ENCODE measurements at places on chromosomes 3 and 15. TPM values are rescaled to one million over a fixed set of nuclear protein-coding genes. Genes with fewer than 3 reads are reported as not detected.

- H3K27me3 ChIP-seq: peaks cover 3% of the 10 kb centered on the region
- no peak overlapping the region for H3K4me3 ChIP-seq
- no peaks in the 10 kb centered on the region for H3K36me3 ChIP-seq
- H3K4me1 ChIP-seq: peaks cover 7% of the 10 kb centered on the region
- no peak for DNase-seq
Observed at GRCh38 chr15:48062148-48062872, 58.5 kb upstream of the SLC24A5 start.

DNA sequence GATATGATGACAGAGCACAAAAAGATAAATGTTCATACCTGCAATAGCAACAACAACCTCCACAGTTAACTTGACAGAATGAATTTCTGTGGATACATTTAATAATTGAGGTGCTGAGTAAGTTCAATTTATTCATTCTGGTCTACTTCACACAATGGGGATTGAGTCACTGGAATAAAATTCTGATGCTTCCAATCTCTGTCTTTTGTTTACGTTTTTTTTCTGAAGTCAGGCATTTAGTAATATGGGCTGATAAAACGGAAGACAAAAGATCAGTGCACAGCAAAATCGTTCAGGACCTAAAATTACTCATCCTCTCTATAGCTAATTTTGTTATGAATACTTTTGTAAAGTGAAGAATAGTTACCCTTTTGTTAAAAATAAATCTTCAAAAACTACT lies 565.9 kb upstream of the CCDC54 start:
- H3K36me3 ChIP-seq: no peaks in the 10 kb centered on the region
- H3K27me3 ChIP-seq: no peaks in the 10 kb centered on the region
- no peak for DNase-seq
- H3K4me1 ChIP-seq: peaks cover 25% of the 10 kb centered on the region
- no peak overlapping the region for H3K27ac ChIP-seq

- DNase-seq: no peak
- no peaks in the 10 kb centered on the region for H3K4me1 ChIP-seq
- no peak overlapping the region for H3K4me3 ChIP-seq
- H3K36me3 ChIP-seq: no peaks in the 10 kb centered on the region
- no peaks in the 10 kb centered on the region for H3K27me3 ChIP-seq
Observed at GRCh38 chr3:195763076-195763830, 42.5 kb downstream of the MUC20 start.

GRCh38 chr3:104447681-104448080 lies 919.0 kb upstream of the ALCAM start:
- H3K4me3 ChIP-seq: no peak overlapping the region
- H3K4me1 ChIP-seq: no peaks in the 10 kb centered on the region
- peaks cover 5% of the 10 kb centered on the region for H3K36me3 ChIP-seq
- H3K27me3 ChIP-seq: no peaks in the 10 kb centered on the region
- no peak for DNase-seq

DNA sequence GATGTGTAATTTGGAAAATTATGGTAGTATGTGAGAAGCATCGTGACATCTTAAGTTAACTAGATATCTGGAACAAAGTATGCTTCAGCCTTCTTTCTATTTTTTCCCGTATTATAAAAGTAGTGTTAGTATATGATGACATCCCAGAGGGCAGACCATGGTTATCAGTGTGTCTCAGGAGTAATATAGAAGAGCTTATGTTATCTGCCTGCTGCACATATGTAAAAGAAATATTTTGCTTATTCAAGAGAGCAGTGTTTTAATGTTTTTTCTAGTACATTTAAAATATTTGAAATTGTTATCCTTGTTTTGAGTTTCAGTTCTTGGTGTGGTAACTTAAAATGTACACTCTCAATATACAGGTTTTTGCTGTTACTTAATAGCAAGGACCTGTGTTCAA lies 24.1 kb downstream of the PLCL2 start:
- H3K4me1 ChIP-seq: peaks cover 9% of the 10 kb centered on the region
- no peak overlapping the region for H3K4me3 ChIP-seq
- no peak overlapping the region for H3K27ac ChIP-seq
- no peaks in the 10 kb centered on the region for H3K27me3 ChIP-seq
- no peaks in the 10 kb centered on the region for H3K36me3 ChIP-seq
- no peak for DNase-seq

- no peak for DNase-seq
- no peaks in the 10 kb centered on the region for H3K36me3 ChIP-seq
- H3K27me3 ChIP-seq: no peaks in the 10 kb centered on the region
- no peak overlapping the region for H3K4me3 ChIP-seq
Observed at GRCh38 chr3:65880350-65880749, 158.4 kb downstream of the MAGI1 start.

DNA sequence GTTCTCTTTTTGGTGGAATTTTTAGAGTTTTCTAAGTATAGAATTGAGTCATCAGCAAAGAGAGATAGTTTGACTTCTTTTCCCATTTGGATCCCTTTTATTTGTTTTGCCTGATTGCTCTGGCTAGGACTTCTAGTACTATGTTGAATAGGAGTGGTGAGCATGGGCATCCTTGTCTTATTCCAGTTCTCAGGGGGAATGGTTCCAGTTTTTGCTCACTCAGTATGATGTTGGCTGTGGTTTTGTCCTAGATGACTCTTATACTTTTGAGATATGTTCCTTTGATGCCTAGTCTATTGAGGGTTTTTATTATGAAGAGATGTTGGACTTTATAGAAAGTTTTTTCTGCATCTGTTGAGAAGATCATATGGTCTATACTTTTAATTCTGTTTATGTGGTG lies 72.5 kb downstream of the TNFAIP8L3 start:
- H3K4me1 ChIP-seq: peaks cover 4% of the 10 kb centered on the region
- no peak for DNase-seq
- no peak overlapping the region for H3K27ac ChIP-seq
- peaks cover 3% of the 10 kb centered on the region for H3K36me3 ChIP-seq
- no peak overlapping the region for H3K4me3 ChIP-seq

DNA sequence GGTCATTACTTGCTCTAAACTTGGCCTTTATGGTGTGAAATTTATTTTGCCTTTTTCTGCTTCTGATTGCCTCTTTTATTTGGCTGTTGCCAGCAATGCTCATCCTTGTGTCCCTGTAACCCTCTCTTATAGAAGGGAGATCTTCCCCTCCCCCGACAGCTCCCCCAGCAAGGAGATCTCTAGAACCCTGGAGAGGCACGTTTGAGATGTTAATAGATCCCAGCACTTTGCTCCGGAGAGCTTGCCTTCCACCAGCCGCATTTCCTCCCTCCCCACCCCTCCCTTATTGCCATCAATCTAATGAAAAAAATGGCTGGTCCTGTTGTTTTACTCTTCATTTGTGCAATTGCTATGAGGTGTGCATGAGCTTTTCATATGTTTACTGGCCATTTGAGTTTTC lies 18.2 kb downstream of the TRIM71 start:
- H3K4me1 ChIP-seq: peaks cover 57% of the 10 kb centered on the region
- DNase-seq: no peak
- no peaks in the 10 kb centered on the region for H3K27me3 ChIP-seq

- no peaks in the 10 kb centered on the region for H3K36me3 ChIP-seq
- no peak overlapping the region for H3K27ac ChIP-seq
- no peaks in the 10 kb centered on the region for H3K4me1 ChIP-seq
- peak; percentile 24 for DNase-seq
- no peak overlapping the region for H3K4me3 ChIP-seq
Observed at GRCh38 chr3:126538966-126539365, 15.0 kb downstream of the CHST13 start.

DNA sequence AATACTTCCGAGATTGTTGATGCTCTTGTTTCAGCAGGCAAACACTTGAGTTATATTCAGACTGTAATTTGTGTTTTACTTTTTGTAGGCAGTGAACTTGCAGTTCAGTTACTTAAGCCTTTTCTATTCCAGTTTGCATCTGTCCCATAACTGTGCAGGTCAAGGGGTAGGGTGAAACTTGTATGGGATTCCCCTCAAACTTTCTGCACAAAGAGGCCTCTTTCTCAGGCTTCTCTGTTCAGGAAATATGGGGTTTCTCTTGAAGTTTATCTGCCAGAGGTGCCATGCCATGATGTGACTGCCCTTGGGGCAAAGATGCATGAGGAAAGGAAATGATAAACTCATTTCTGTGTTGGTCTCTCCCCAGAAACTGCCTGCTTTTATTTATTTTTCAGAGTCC lies 66.7 kb downstream of the SLC24A1 start:
- no peaks in the 10 kb centered on the region for H3K27me3 ChIP-seq
- H3K4me3 ChIP-seq: no peak overlapping the region
- H3K27ac ChIP-seq: no peak overlapping the region
- H3K4me1 ChIP-seq: no peaks in the 10 kb centered on the region
- no peak for DNase-seq
- peaks cover 4% of the 10 kb centered on the region for H3K36me3 ChIP-seq

MAN2C1 gene
- total RNA-seq: 220 TPM

KLHL6 gene
- total RNA-seq: not detected

DHX36 gene
- 59.7 TPM for total RNA-seq

NLGN1 gene
- total RNA-seq: 12.6 TPM

PLSCR5 gene
- total RNA-seq: not detected

ARNT2 gene
- 22.4 TPM for total RNA-seq
